ENCODE measurements at places on chromosomes 2 and 18.

DNA sequence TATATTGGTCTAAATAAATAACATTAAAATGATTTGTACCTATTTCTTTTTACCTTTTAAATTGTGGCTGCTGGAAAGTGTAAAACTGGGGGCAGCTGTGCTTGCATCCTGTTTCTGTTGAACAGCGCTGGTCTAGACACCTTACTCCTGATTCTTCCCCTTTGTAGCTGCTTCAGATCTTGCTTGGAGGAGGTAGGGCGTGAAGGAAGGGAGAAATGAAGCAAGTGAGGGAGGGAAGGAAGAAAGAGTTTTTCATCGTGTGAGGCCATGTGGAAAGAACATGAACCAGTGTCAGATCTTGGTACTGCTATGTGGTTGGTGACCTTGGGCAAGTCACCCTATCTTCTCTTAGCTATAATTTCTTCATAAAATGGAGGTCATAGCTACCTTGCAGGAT is 89.0 kb upstream of the SEC11C start:
- DNase-seq = peak; percentile 24

- no peak for DNase-seq
These were observed 631.8 kb upstream of the SETBP1 start for GRCh38 chr18:44048846-44049245.

GRCh38 chr2:173657996-173658717 is 303.5 kb downstream of the CDCA7 start:
- no peak for DNase-seq

GRCh38 chr2:214492608-214493007 is 81.8 kb downstream of the VWC2L start:
- DNase-seq = no peak

DNA sequence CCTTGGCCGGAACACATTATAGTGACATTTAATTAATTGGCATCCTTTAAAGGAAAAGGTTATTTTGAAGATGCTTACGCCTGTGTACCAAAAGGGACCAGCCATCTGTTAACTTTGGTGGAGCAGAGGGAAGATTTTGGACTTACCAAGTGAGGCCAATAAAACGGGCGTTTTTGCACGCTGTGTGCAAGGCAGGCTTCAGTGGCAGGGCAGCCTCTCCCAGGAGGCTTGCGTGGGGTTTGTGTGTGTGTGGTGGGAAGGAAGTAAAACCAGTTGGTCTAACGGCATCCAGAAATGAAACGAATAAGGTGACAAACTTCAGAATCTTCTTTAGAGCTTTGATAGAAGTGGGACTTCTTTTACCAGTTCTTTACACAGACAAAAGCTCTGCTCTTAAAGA is 191.7 kb downstream of the PRKCE start:
- DNase-seq = peak; percentile 63

- no peak for DNase-seq
These were observed 83.2 kb downstream of the LTBP1 start for GRCh38 chr2:33029926-33030325.

- no peak for DNase-seq
These were observed 486.3 kb downstream of the NR4A2 start for GRCh38 chr2:155846259-155846658.

DNA sequence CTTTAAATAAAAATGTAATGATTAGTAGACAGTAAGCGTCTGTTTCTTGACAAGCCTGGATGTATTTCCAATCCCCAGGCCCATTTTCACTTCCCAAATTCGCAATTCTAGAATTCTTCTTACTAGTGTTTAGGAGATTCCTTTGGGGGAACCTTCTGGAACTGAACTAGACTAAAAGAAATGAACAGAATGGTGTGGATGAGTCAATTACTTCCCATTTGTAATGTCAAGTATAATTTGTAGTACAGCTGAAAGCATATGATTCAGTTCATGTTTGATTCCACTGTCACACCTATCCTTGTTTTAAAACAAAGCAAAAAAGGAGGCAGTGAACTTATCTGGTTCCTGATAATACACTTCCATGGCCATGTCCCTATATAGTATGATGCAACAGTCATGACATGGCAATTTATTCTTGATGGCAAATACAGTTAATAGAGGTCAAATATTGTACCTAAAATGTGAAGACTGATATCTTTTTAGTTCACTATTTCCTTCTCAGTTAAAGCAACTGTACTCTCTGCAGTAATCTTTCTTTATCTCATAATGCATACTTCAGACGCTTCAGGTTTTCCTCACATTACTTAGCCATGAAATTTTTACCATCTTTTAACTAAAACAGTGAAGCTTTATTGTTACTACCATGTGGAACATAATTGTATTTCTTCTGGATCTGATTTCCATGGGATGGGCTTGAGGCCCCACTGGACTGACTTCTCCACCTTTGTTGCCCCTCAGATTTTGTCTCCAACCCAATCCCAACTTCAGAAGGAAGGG is 2.0 kb downstream of the IDH1 start:
- no peak for DNase-seq

GRCh38 chr2:241317391-241317790 is 1.7 kb downstream of the SEPTIN2 start:
- peak; percentile 36 for DNase-seq
